ENCODE measurements at places on chromosomes 4 and X. TPM values are rescaled to one million over a fixed set of nuclear protein-coding genes. Genes with fewer than 3 reads are reported as not detected.
A peak's percentile ranks its signal among the peaks of the same experiment; 100 is the strongest.

The SLC26A1 gene
- total RNA-seq: not detected

The FHL1 gene
- 27.1 TPM for total RNA-seq

The RAB9B gene
- total RNA-seq: 0.97 TPM

- no peak for DNase-seq
These were observed 194.9 kb downstream of the CBLL2 start for GRCh38 chrX:22467571-22467970.

- no peak for DNase-seq
These were observed 37.1 kb upstream of the KLHL8 start for GRCh38 chr4:87257523-87257922.

- DNase-seq: no peak
These were observed 5.5 kb downstream of the GRIA2 start for GRCh38 chr4:157226035-157226434.

GRCh38 chrX:38999967-39000745, 198.9 kb downstream of the MID1IP1 start:
- DNase-seq: no peak

- no peak for DNase-seq
These were observed 55.3 kb downstream of the GPR143 start for GRCh38 chrX:9710332-9710731.

GRCh38 chrX:110241816-110242215, 76.1 kb downstream of the AMMECR1 start:
- peak; percentile 2 for DNase-seq

Data from Daoy (cell line).